Activated CD4-positive, alpha-beta T cell treated with anti-CD3 and anti-CD28 coated beads, Interleukin-2, Interleukin-4, amounts not matched to agents 100 ng/mL and 50 ng/mL, durations not matched to agents 16 hours and 8 hours (primary cell): ENCODE measurements at places on chromosomes 16 and 17.

DNA sequence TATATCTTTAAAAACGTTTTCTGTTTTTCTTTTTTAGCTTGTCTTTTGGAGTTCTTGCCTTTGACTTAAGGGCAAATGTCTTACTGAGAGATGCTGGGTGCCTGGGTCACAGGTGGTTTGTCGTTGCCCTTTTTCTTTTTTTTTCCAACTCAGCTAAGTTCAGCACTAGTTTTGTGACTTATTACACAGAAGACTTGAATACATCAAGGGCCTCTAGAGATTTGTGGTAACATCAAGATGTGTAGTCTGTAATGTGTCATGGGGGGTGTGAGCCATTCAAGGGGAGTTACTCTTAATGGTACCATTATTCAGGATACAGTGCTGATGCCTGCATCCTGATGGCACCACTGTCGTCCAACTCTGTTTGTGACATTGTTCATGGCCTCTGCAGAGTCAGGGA is 95.1 kb downstream of the PRKCA start:
- DNase-seq = no peak

GRCh38 chr17:7293816-7294613 is 424 bp downstream of the YBX2 start:
- DNase-seq = no peak

GRCh38 chr17:73594025-73594424 is 50.2 kb downstream of the SDK2 start:
- DNase-seq = no peak

- DNase-seq = peak; percentile 25
Measured at GRCh38 chr16:58661199-58661830, 23.3 kb downstream of the SLC38A7 start.

DNA sequence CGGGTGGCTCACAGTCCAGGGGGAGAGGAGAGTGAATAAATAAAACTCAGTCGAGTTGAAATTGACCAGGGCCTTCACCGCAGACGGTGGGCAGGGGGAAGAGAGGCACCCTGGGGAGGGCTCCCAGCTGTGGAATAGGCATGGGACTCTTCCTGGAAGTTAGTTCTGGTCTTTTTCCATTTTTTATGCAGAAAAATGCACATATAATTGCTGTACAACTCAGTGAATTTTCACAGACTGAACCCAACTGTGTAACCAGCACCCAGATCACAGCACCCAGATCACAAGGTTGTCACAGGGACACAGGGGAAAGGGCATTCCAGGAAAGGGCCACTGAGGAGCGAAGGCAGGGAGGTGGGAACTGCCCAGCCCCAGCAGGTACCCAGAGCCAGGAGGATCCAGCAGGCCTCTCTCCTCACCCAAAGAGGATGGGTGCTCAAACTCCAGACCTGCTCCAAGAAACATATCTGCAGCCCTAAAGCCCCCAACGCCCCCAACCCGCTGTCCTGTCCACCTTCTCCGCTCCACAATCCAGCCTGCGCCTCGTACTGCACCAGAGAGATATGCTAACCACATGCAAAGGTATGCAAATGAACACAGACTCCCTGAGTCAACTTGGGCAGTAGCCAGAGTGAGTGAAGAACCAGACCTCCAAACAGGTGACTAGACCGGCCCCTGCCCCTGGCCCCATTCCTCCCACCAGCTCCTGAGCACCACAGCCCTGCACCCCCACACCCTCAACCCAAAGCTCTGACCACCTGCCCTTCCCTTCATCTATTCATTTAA is 29.1 kb upstream of the EIF1 start:
- no peak for DNase-seq

DNA sequence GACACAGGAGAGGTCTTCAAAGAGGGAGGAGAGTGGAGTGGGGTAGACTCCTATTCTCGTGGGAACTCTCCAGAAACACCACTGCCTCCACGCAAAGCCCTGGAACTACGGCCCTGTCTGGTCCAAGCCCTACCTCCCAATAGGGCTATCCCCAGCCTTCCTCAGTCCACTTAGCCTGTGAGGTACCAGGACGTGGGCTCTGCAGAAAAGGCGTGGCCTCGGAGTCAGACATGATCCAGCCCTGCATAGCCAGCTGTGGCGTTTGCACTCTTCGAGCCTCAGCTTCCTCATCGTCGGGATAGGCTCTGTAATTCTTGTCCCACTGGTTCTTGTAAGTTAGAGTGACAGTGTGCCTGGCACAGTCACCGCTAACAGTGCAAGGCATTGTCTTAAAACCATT is 13.8 kb downstream of the ENDOV start:
- DNase-seq = no peak
